ENCODE measurements at places on chromosomes 4 and X.
A peak's percentile ranks its signal among the peaks of the same experiment; 100 is the strongest.

DNA sequence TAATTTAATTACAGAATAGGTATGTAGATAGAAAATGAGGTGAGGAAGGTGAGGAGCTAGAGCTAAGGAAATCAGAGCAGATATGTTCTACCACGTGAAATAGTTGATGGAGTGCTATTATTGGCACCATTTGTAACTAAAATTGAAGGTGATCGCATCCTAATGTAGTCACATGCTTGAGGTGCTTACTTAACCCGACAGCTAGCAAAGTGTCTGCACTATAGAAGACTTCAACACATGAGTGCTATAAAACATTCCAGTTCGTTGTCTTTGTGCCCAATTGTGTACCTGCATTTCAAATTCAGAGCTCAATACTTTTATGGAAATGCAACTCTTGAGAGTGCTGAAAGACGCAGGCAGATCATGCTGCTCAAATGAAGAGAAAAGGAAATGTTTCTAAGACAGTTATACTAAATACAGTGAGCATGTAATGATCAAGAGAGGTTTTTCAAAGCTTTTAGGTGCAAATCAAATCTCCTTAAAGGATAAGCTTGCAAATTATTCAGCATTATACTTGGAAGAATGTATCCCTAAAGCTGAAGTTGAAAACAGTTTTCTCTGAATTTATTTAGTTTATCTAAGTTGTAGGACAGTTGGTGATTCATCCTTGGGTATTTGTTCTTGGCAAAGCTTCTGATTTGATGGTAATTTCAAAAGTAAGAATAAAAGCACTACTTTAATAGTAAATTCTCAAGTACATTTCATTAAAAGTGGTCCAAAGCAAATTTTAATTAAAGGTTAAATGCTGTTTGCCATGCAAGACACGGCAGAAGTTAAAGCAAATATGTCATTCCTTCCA, 223.9 kb upstream of the EPHA5 start:
- DNase-seq, result no peak

DNA sequence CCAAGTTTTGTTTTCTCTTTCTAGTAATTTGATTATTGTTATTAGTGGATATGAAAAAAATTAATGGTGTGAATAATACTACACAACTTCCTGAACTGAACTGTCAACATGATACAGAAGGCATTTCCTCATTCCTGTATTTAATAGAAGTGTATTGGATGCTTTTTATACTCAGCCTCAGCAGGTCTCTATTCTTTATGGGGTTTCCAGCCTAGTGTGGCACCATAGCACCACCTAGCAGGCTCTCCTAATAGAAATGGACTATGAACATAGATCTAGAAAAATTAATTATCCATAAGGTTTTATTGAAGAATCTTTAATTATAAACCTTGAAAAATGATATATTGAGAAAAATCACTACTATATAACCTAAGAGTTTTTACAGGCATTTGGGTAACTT, 52.4 kb downstream of the GLRB start:
- DNase-seq, result peak; percentile 24

DNA sequence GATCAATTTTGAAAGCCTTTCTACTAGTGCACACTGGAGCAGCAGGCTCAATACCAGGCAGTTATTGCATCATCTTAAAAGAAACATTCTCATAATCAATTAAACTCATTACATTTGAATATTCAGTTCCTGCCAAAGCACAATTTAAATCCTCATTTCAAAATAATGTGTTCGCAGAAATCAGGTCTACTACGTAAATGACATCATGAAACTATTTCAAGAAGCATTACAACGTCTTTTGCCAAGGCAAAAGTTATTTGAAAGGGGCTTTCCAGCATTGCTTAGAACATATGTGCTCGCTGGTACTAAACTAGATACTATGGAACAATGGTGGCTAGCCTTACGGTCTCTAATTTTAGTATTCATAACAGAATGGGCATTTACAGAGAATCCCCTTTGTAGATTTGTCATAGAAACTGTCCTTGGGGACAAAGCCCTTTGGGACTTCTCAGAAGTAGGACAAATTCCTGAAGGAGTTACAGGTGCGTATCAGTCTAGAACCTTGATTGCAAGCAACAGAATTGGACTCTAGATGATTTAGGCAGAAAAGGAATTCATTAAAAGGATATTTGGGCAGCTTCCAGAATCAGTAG, 27.6 kb upstream of the HUWE1 start:
- no peak for DNase-seq

GRCh38 chr4:94452476-94453371, 982 bp downstream of the PDLIM5 start:
- DNase-seq, result peak; percentile 85

DNA sequence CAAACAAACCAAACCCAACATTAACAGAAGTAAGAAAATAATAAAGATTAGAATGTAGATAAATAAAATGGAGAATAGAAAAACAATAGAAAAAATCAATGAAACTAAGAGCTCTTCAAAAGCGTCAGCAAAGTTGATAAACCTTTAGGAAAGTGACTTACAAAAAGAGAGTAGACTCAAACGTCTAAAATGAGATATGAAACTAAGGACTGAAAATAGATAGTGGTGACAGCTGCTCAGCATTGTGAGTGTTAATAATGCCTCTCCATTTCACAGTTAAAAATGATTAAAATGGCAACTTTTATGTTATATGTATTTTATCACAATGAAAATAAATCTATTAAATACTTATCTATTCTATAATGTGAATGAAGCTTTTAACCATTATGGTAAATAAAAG, 125.7 kb upstream of the CPXCR1 start:
- no peak for DNase-seq

GRCh38 chrX:96707804-96708203, 23.2 kb downstream of the DIAPH2 start:
- no peak for DNase-seq

DNA sequence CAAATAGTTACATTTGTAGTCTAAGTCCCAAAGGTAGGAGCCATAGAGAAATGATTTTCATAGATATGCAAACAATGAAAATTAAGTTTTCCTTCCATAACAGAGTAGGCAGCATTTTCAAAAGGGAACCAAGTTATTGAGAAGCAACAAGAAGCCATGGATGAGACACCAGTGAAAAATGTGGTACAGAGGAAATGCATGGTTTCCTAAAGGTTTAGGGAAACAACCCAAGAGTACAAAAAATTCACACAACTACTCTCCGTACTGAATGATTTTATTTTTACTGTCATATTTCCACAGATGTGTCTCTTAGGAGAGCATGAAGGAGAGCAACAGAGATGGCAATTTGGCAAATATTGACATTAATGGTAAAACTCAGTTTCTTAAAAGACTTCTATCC, 1408.9 kb upstream of the PCDH7 start:
- DNase-seq, result no peak

- no peak for DNase-seq
Observed at GRCh38 chr4:61200916-61201526, 895 bp downstream of the ADGRL3 start.

Data from LoVo (cell line).